ENCODE measurements at places on chromosomes 1 and 21. TPM values are rescaled to one million over a fixed set of nuclear protein-coding genes. Genes with fewer than 3 reads are reported as not detected.
A peak's percentile ranks its signal among the peaks of the same experiment; 100 is the strongest.

DNA sequence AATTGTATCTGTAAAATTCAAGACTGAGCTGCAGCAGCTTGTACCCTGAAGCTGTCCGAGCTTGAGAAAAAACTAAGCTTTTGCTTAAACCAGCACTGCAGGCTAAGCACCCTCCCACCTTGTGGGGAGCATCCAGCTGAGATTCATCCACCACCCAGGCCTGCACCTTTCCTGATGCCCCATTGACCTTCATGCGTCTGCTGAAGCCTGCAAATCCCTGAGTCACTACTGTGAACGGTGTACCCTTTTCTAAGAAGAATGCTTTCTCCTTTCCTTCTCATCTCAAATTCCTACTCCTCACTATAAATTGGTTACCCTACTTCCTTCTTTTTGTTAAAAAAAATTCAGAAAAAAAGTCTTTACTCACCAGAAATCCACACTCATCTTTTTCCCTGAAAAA is 90.9 kb upstream of the RGS18 start:
- no peaks in the 10 kb centered on the region for H3K4me1 ChIP-seq
- H3K36me3 ChIP-seq = no peaks in the 10 kb centered on the region

GRCh38 chr1:58618303-58618702 is 41.3 kb upstream of the TACSTD2 start:
- H3K4me3 ChIP-seq = no peak overlapping the region
- no peaks in the 10 kb centered on the region for H3K36me3 ChIP-seq
- no peaks in the 10 kb centered on the region for H3K27me3 ChIP-seq
- peak; percentile 90 for DNase-seq
- H3K4me1 ChIP-seq = no peaks in the 10 kb centered on the region

GRCh38 chr1:174957829-174958228 is 41.9 kb upstream of the CACYBP start:
- no peaks in the 10 kb centered on the region for H3K4me1 ChIP-seq
- H3K36me3 ChIP-seq = no peaks in the 10 kb centered on the region
- no peaks in the 10 kb centered on the region for H3K27me3 ChIP-seq
- DNase-seq = no peak

DNA sequence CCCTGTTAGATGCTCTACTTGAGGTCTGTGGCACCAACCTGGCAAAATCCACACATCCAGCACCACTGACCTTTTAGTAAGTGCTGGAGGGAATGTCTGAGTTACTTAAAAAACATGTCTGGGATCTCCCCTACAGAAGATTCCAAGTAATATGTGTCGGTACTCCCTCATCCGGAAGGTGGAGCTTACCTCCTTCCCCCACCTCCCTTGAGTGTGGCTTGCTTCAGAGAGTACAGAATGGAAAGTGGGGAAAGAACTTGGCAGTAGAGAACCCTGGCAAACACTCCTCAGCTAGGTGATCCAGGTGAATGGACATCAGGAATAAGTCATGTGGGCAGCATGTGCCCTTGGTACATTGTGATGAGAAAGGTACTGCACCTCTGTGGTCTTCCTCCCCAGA is 49.0 kb upstream of the BCAR3 start:
- no peaks in the 10 kb centered on the region for H3K36me3 ChIP-seq
- H3K4me1 ChIP-seq = peaks cover 4% of the 10 kb centered on the region
- no peaks in the 10 kb centered on the region for H3K27me3 ChIP-seq
- no peak overlapping the region for H3K27ac ChIP-seq

DNA sequence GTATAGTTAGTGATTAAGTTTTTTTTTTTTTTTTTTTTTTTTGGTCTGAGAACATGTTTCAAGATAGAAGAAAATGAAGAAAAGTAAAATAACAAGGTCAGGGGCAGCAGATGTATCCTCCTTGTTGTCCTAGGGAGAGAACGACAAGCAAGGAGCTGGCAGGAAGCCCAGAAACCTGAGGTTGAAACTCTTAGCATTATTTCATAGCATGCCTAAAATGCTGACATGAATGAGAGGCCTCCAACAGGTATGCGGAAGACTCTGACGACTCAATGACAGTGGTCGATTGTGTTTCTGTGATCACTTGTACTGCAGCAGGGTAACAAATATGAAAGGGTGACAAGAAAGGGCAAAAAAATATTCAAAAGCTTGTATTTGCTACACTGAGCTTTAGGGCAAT is 415.9 kb downstream of the PLA2G4A start:
- H3K36me3 ChIP-seq = no peaks in the 10 kb centered on the region
- H3K4me1 ChIP-seq = no peaks in the 10 kb centered on the region
- no peak overlapping the region for H3K4me3 ChIP-seq
- no peak for DNase-seq
- no peak overlapping the region for H3K27ac ChIP-seq
- no peaks in the 10 kb centered on the region for H3K27me3 ChIP-seq

GRCh38 chr1:41639332-41639936 is 155.0 kb upstream of the EDN2 start:
- no peak overlapping the region for H3K27ac ChIP-seq
- peak; percentile 59 for DNase-seq
- H3K36me3 ChIP-seq = no peaks in the 10 kb centered on the region
- no peaks in the 10 kb centered on the region for H3K4me1 ChIP-seq

- no peaks in the 10 kb centered on the region for H3K36me3 ChIP-seq
- no peak overlapping the region for H3K4me3 ChIP-seq
- DNase-seq = no peak
- no peaks in the 10 kb centered on the region for H3K27me3 ChIP-seq
Measured at GRCh38 chr1:53439337-53440207, 19.6 kb upstream of the DMRTB1 start.

DNA sequence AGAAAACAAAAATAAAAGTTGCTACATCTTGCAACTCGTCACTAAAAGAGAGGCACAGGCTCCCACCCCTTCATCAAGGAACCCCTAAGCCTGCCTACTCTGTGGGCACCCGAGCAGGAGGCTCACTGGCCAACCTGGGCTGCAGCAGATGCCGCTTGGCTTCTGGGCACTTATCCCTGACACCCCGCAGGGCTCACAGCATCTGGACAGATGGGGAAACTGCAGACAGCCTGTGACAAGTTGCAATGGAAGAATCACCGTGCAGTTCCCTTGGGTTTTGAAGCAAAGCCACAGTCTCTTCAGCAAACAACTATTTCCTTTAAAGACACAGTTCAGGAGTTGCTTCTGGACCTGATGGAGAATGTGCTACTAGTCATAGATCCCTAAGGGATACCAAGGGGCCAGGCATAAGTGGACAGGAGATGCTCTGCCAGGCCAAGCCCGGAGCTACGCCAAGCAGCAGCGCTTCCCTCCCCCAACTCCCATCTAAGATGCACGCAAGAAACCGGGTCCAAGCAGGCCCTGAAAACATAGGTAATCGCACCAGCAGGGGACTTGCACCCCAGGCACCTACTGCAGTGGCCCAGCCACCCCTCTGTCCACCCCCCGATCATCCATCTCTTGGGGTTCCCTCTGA is 170.6 kb downstream of the NPHP4 start:
- no peaks in the 10 kb centered on the region for H3K27me3 ChIP-seq
- DNase-seq = no peak
- no peaks in the 10 kb centered on the region for H3K4me1 ChIP-seq
- H3K27ac ChIP-seq = no peak overlapping the region
- no peak overlapping the region for H3K4me3 ChIP-seq

The GPR137B gene
- total RNA-seq = 22.5 TPM

The ZNF593OS gene
- not detected for total RNA-seq

GRCh38 chr21:42373196-42373907 is 7.0 kb upstream of the TFF1 start:
- no peak overlapping the region for H3K27ac ChIP-seq
- H3K27me3 ChIP-seq = no peaks in the 10 kb centered on the region
- no peaks in the 10 kb centered on the region for H3K4me1 ChIP-seq
- no peak overlapping the region for H3K4me3 ChIP-seq

The GSTM5 gene
- 23.3 TPM for total RNA-seq

- DNase-seq = no peak
- no peak overlapping the region for H3K4me3 ChIP-seq
- no peaks in the 10 kb centered on the region for H3K4me1 ChIP-seq
- no peak overlapping the region for H3K27ac ChIP-seq
- H3K27me3 ChIP-seq = no peaks in the 10 kb centered on the region
Measured at GRCh38 chr1:19096036-19096833, 113.8 kb downstream of the UBR4 start.

GRCh38 chr1:226498640-226499008 is 49.9 kb upstream of the STUM start:
- H3K36me3 ChIP-seq = no peaks in the 10 kb centered on the region
- no peak overlapping the region for H3K4me3 ChIP-seq
- no peak for DNase-seq
- H3K4me1 ChIP-seq = no peaks in the 10 kb centered on the region
- no peak overlapping the region for H3K27ac ChIP-seq
- no peaks in the 10 kb centered on the region for H3K27me3 ChIP-seq

The GSTM2 gene
- 20.3 TPM for total RNA-seq

The CHODL gene
- total RNA-seq = not detected

DNA sequence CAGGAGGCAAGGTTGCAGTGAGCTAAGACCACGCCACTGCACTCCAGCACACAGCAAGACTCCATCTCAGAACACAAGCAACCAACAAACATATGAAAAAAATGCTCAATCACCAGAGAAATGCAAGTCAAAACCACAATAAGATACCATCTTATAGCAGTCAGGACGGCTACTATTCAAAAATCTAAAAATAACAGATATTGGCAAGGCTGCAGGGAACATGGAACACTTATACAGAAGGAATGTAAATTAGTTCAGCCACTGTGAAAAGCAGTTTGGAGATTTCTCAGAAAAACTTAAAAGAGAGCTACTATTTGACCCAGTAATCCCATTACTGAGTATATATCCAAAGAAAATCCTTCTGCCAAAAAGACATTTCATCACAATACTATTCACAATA is 27.6 kb upstream of the POGK start:
- H3K36me3 ChIP-seq = no peaks in the 10 kb centered on the region
- no peak overlapping the region for H3K27ac ChIP-seq
- no peaks in the 10 kb centered on the region for H3K27me3 ChIP-seq
- H3K4me3 ChIP-seq = no peak overlapping the region
- no peak for DNase-seq

The ADCY10 gene
- total RNA-seq = 1.9 TPM

GRCh38 chr1:243459059-243459458 is 203.2 kb downstream of the SDCCAG8 start:
- no peaks in the 10 kb centered on the region for H3K27me3 ChIP-seq
- DNase-seq = no peak
- H3K4me3 ChIP-seq = no peak overlapping the region
- H3K4me1 ChIP-seq = no peaks in the 10 kb centered on the region
- no peaks in the 10 kb centered on the region for H3K36me3 ChIP-seq

The RNU1-3 gene
- under 0.01 TPM for total RNA-seq

DNA sequence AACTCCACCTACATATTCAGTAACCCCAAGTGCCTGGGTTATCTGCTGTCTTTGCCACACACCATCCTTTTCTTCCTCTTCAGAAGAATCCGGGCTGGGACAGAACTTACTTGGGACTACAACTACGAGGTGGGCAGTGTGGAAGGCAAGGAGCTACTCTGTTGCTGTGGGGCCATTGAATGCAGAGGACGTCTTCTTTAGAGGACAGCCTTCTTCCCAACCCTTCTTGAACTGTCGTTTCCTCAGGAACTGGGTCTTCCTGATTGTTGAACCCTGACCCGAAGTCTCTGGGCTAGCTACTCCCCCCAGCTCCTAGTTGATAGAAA is 10.5 kb downstream of the CERS2 start:
- no peak for DNase-seq
- H3K4me3 ChIP-seq = no peak overlapping the region
- H3K36me3 ChIP-seq = peaks cover 98% of the 10 kb centered on the region
- H3K27ac ChIP-seq = no peak overlapping the region

DNA sequence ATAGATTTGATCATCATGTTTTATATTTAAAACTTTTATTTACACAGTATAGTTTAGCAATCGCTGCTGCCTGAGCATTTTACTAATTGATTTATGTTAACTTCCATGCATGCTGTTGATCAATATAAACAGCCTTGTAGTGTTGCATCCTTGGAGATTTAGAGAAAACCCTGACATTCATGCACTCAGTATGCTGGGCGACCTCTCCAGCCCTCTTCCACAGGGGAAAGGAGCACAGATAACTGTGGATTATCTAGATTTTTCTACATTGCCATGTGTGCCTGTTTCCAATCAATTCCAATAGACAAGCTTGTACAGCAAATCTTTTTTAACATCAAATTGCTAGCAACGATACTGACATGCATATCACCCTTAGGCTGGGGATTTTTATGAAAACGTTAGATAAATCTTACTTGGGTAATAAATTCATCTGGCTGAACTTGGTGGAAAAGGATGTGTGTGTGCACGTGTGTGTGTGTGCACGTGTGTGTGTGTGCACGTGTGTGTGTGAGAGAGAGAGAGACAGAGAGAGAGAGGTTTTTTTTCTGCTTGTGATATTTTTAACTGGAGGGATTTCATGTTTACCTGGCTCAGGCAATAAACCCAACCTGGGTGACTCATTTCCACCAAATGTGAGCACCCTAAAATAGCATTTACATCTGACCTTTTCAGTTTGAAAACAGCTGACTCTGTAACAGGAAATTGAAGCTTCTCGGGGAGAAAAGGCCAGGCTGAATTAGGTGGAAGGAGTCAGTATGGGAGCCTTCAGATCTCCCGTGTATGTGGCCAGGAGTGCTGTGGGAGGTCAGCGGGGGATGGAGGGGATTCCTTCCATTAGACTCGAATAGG is 339.8 kb downstream of the PRDM2 start:
- no peak overlapping the region for H3K4me3 ChIP-seq
- H3K27ac ChIP-seq = no peak overlapping the region
- H3K4me1 ChIP-seq = no peaks in the 10 kb centered on the region
- DNase-seq = no peak

- no peaks in the 10 kb centered on the region for H3K36me3 ChIP-seq
- no peak overlapping the region for H3K27ac ChIP-seq
- no peaks in the 10 kb centered on the region for H3K4me1 ChIP-seq
Measured at GRCh38 chr1:143652744-143653428, 318.9 kb downstream of the FAM72C start.

DNA sequence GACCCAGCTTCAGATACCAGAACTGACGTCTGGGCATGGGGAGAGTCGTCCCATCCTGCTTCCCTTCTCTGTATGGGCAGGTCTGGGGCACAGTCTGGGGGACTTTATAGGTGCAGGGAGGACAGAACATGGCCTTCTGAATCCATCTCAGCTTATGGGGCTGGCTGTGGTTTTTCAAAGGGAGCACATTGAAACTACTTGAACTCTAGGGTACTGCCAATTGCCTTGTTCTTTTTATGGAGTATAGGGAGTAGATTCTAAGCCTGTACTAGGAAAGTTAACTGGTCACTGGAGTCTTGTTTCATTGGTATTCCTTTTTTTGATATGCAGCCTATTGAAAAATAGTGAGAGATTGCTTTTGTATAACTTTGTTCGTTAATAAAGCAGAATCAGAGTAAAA is 90.2 kb downstream of the ATP5PO start:
- no peak overlapping the region for H3K4me3 ChIP-seq
- peak overlapping the region; percentile 84 for H3K27ac ChIP-seq
- no peaks in the 10 kb centered on the region for H3K27me3 ChIP-seq

GRCh38 chr1:37068897-37069296 is 34.6 kb upstream of the GRIK3 start:
- H3K4me1 ChIP-seq = no peaks in the 10 kb centered on the region
- H3K27ac ChIP-seq = no peak overlapping the region
- no peak overlapping the region for H3K4me3 ChIP-seq
- H3K36me3 ChIP-seq = no peaks in the 10 kb centered on the region
- no peak for DNase-seq

The CPT2 gene
- total RNA-seq = 24.8 TPM

Measured in ascending aorta (tissue), 2 donors.